ENCODE measurements at places on chromosomes 1 and 21.

- DNase-seq = no peak
These were observed 26.3 kb downstream of the POU2F1 start for GRCh38 chr1:167246971-167247370.

GRCh38 chr1:3504151-3504821 lies 49.8 kb downstream of the ARHGEF16 start:
- DNase-seq = no peak

DNA sequence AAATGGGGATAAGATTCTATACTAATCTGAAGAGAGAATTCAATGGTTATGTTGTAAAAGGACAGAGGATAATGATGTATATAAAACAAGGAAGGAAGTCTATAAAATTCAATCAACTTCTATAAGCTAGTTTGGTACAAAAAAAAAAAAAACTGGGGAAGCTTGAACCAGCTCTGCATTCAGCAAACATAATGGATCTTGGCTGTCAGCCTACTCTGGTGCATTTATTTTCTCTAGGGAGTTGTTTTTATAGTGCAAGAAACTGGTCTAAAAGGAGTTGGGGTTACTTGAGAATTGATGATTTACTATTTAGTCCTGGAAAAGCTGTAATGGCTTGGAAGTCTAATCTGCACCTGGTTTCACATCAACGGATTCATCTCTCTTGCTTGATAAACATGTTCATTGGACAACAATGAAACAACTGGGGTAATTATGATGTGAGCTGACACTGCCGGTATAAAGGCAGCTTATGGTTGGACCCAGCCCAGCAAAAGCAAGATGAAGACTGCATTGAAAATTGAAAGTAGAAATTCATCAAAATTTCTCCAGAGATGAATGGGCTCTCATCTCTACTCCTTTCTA lies 199.4 kb upstream of the NRIP1 start:
- DNase-seq = no peak

GRCh38 chr1:87684713-87685205 lies 356.1 kb downstream of the LMO4 start:
- DNase-seq = no peak

DNA sequence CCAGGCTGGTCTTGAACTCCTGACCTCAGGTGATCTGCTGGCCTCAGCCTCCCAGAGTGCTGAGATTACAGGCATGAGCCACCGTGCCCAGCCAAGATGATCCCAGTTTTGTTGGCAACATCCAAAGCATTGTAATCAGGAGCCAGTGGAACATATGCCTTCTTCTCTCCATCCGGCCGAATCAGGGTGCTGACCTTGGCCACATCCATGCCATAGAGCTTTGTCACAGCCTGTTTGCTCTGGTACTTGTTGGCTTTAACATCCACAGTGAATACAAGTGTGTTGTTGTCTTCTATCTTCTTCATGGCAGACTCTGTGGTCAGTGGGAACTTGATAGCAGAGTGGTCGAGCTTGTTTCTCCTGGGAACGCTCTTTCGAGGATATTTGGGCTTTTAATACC lies 17.1 kb downstream of the TNFRSF8 start:
- DNase-seq = no peak

DNA sequence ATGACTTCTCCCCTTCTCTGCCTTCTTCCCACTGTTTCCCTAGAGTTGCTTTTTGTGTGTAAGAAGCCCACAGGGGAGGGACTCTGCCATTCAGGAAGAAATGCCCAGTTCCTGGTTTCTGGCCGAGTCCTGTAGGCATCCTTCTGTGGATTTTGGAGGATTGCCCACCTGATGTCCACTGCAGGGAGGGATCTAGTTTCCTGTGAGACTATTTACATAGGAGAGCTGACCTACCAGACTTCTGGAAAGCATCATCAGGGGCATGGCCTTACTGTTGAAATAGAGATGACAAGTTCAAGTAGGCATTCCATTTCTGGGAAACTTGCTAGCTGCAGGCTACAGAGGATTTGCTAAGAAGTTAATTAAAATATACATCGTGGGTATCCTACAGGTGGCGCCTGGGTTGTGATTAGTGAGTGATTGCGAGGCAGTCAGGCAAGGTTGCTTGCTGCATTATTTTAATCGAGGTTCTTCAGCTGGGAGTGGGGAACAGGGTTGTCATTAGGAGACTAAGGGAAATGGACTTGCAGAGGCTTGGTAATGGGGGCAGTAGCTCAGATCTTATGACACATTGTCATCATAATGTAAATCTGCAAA lies 148.7 kb downstream of the HHAT start:
- no peak for DNase-seq

DNA sequence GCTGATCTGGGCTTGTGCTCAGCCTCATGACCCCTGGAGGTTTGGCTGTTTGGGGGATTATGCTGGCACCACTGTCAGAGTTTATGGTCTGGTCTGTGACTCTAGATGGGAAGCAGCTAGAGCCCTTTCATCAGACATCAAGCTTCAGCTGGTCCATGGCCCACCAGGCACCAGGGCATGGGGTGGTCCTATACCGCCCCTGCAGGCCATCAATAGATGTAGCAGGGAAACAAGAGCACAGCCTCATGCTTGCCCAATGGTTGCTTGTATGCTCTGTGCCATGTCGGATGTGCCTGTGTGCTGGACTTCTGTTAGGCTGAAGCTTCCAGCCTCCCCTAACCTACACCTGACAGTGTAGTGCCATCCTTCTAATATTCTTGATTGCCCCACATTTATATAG lies 71.1 kb upstream of the CD34 start:
- no peak for DNase-seq

DNA sequence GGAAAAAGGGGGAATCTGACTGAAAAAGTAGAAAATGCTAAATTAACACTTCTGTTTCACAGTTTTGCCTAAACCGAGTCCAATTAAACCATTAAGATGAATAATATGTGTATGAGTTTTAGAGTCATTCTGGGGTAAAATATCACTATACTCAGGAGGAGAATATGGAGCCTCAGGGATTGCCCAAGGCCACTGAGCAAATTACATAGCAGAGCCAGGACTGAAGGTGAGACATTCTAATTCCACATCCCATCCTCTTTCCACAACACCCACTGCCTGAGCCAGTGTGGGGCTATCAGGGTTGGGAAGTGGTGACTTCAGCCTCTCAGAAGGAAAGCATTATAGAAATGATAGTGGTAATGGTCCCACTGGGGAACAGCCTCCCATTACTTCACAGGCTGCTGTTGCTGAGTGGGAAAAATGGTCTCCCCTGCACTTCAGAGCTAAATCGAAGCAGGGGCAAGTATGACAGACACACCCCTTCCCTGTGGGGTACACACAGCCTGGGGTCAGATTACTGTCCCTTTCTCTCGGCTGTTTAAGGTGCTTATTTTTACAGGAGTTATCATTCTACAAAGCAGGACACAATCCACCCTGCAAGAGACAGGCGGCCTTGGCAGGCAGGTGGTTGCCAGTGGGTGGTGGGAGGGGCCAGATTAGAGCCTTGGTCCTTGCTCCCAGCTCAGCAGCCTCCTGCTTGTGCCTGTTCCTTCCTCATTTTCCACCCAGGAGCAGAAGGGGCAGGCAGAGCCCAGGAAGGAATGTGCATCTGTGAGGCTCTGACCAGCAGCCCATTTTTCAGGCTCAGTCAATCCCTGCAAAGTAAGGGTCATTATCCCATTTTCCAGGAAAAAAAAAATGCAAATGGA lies 9.5 kb upstream of the BCAR3 start:
- no peak for DNase-seq

GRCh38 chr1:202802034-202802433 lies 6.2 kb downstream of the KDM5B start:
- DNase-seq = no peak

DNA sequence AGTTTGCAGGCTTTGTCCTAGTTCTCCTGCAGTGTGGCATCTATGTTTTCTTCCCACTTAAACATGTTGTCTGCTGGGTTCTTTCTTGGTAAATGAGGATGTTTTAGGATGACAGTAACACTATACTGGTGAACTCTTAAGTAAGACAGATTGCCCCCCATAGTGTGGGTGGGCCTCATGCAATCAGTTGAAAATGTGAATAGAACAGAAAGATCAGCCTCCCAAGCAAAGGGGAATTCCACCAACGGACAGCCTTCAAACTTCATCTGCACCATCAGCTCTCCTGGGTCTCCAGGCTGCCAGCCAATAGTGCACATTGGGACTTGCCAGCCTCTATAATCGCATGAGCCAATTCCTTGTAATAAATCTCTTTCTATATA lies 10.7 kb upstream of the TARBP1 start:
- DNase-seq = no peak

DNA sequence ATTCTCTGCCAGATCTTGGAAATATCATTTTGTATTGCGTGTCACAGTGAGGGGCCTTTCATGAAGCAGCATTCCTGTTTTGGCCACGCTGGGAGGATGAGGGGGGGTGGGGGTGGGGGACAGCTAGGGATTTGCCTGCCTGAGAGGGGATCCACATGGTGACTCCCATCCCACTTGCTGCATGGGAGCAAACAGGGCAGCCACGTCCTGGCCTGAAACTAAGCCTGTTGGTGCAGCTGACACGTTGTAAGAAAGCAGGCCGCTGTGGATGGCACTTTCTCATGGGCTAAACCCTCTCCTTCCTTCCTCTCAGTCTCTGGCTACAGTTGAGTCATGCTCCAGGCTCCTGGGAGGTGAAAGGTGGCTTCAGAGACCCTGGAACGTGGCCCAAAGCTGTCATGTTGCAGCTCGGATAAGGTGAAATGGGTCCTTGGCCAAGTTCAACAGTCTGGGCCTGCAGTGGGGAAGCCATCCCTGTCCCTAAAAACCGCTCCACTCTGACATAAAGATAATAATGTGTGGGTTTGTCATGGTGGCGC lies 346.7 kb upstream of the VAMP3 start:
- no peak for DNase-seq

DNA sequence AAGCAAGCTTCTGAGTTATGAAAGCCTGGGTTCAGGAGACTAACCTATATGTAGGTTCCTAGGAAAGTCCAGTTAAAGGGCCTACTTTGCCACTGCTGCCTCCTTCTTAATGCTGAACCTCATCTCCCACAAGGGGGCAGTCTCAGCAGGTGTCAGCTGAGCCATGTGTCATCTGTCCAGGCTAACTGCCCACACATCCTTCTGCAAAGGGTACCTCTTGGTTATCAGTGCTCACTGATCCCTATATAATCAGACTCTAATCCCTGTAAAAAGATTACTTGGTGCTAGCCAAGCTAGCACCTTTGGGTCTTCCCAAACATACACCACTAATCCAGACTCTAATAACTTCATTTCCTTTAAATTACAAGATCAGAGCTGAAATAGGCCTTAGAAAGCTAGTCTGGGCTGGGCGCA lies 9.0 kb downstream of the PRDX1 start:
- peak; percentile 28 for DNase-seq

GRCh38 chr1:69940231-69940630 lies 265.1 kb downstream of the LRRC40 start:
- no peak for DNase-seq

DNA sequence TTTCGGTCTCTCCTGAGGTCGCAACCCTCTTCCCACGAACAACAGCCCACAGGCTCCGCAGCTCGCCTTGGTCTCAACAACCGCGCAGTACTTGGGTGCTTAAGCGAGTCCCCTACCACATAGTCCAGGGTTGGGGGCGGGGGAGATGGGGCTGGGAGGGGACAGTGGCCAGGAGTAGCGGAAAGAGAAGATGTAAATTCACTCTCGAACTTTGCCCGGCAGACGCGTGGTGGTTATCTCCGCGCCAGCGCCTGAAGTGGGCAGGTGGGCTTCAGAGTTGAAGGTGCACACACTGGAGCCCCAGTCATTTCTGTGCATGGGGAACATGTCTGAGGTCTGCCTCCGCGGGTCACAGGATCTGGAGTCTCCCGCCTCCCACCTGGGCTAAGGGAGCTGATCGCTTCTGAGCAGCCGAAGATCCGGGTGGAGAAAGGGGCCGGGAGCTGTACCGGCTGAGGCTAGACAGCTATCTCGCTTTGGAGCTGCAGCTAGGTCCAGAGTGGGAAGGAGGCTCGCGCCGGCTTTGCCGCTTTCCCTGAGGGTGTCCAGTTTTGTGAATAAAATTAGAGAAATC lies 4.3 kb upstream of the FOXD2 start:
- no peak for DNase-seq

GRCh38 chr21:44920694-44921604 lies at the start of gene ITGB2:
ITGB2 (minus strand) TSS chr21:44920899; CDS start chr21:44910782, 10,117 bp downstream.
- no peak for DNase-seq

GRCh38 chr1:109412551-109412950 lies 13.7 kb downstream of the PSMA5 start:
- no peak for DNase-seq

GRCh38 chr1:36166136-36166535 lies 10.2 kb downstream of the MAP7D1 start:
- DNase-seq = no peak

DNA sequence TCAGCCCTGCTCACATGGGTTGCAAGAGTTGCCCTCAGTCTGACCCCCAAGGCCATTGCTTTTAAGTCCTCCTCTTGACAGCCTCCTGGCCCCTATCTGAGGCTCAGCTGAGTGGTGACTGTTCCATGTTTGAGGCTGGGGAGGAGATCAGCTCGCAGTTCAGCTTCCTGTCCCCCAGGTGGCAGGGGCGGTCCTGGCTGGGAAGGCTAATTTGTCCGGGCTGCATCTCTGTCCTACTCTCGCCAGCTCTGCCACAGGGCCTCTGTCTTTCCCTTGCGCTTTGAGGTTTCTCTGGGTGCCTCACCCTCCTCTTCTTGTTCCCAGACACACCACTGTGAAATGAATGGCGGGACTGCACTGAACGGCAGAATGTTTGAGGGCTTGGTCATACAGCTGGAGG lies 157.3 kb downstream of the KCNJ6 start:
- no peak for DNase-seq

GRCh38 chr1:230186003-230186863 lies 119.2 kb downstream of the GALNT2 start:
- no peak for DNase-seq

- DNase-seq = no peak
These were observed 25.1 kb downstream of the RRP1B start for GRCh38 chr21:43684424-43684823.

DNA sequence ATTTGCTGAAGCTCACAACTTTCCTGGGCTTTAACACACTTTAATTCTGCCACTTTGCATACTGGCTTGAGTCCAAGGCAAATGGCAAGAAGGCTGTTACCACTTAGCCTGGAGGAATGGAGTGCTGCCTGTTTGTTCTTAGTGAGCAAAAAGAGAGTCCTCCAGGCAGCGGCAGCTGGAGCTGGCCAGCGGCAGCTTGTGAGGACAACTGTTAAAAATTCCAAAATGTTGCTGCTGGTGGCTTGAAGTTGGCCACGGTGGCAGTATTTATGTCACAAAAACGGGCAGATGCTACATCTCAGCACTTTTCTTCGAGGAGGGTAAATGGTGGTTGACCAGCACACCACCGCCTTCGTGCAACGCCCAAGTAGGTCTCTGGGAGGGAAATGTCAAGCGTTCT lies 27.3 kb downstream of the STPG1 start:
- DNase-seq = no peak

- no peak for DNase-seq
These were observed 3.9 kb upstream of the ZBED6 start for GRCh38 chr1:203791498-203791897.

GRCh38 chr1:45660336-45660735 lies 26.0 kb downstream of the GPBP1L1 start:
- no peak for DNase-seq

DNA sequence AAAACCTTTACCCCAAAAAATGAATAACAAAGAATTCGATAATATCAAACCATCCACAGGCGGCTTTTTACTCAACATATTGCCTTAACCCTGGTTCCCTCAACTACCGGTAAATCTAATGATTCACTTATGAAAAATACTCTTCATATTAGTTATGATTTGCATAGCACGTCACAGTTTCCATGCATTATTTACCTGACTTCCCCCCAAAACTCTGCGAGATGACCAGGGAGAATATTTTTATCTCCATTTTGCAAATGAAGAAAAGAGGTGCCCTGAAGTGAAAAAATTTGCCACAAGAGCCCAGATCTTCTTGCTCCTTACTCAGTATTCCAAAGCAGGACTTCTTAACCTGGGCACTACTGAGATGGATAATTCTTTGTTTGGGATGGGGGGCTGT lies 2.9 kb downstream of the JAK1 start:
- no peak for DNase-seq
